ENCODE measurements at places on chromosomes 2 and 18.

DNA sequence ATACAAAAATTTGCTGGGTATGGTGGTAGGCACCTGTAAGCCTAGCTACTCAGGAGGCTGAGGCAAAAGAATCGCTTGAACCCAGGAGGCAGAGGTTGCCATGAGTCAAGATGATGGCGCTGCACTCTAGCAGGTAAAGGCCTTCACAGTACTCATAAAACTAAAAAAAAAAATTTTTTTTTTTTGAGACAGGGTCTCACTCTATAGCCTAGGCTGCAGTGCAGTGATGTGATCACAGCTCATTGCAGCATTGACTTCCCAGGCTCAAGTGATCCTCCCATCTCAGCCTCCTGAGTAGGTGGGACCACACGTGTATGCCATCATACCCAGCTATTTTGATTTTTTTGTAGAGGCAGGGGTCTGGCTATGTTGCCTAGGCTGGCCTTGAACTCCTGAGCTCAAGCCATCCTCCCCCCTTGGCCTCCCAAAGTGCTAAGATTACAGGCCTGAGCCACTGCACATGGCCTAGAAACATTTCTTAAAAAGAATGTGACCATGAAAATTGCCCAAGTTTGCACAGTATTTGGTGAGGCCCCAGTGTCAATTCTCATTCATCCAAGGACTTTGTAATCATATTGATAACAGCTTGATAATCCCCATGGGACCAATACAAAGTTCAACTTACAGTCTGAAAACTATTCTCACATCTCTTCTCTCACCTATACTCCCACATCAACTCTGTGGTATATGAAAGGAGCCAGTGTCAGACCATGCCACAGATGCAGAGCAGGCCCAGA is 64.2 kb upstream of the MYCN start:
- DNase-seq, result no peak

DNA sequence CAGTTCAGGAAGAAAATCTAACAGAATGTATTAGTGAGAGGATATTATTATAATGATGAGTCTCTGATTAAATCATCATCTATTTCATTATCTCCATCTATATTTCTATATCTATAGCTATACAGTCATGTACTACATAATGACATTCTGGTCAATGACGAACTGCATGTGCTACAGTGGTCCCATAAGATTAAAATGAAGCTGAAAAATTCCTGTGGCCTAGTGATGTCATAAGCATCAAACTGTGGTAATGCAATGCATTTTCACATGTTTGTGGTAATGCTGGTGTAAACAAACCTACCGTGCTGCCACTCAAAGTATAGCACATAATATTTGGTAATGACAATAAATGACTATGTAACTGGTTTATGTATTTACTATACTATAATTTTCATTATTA is 1127.9 kb upstream of the CHAC2 start:
- DNase-seq, result no peak

GRCh38 chr18:42548493-42548892 is 567.0 kb downstream of the RIT2 start:
- no peak for DNase-seq

DNA sequence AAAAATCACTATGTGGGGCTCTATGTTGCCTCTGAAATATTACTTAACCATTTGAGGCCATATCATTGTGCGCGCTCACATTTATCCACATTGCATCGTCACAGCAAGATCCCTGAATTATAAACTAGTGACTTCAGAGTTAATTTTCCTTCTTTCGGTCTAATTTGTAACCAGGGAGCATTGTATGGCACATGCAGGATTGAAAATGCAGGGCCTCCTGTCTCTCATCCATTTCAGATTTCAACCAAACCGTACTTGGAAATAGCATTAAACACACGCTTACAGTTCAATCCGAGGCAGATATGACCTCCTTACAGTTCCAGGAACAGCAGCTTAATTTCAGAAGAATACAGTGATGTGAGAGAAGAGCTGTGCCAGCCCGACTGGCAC is 532 bp downstream of the MYOM1 start:
- no peak for DNase-seq

Measured in NCI-H2029 (cell line).